ENCODE measurements at places on chromosomes 5 and 9. TPM values are rescaled to one million over a fixed set of nuclear protein-coding genes. Genes with fewer than 3 reads are reported as not detected.

DNA sequence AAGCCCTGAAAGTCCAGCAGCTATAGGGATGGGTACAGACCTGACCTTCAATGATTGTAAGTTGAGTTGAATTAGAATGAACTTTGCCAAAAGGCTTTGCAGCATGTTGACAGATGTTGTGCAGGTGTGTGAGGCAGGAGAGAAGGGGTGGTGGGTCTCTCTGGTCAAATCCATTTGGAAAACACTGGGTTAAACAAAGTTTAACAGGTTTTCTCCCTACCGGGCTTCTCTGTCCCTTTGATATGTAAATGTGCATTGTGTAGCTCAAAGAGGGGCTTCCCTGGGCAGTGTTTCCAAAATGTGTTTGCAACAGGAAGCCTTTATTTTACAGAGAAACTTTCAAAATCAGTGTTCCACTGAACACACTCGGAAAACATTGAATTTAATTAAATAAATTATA lies 72.1 kb upstream of the BRINP1 start:
- DNase-seq = no peak

GRCh38 chr5:156149213-156149612 lies 177.8 kb upstream of the SGCD start:
- no peak for DNase-seq

GRCh38 chr9:29564564-29564963 lies 1991.3 kb upstream of the C9orf72 start:
- DNase-seq = no peak

DNA sequence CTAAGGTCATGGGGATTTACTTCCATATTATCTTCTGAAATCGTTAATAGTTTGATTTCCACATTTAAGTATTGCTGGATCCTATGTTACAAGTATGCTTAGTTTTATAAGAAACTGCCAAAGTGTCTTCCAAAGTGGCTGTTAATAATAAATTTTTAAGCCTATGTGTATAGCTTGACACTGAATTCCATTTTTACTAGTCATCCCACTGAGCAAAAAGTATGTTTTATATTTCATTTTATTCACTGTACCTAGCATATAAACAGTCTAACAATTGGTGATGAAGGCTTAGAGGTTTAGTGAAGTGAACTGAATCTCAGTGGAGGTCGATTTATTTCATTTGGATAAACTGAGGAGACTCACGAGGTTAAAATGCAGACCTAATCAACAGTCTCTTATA lies 174.6 kb downstream of the ADAMTS6 start:
- DNase-seq = no peak

- no peak for DNase-seq
Observed at GRCh38 chr9:100287186-100287585, 65.6 kb downstream of the TEX10 start.

DNA sequence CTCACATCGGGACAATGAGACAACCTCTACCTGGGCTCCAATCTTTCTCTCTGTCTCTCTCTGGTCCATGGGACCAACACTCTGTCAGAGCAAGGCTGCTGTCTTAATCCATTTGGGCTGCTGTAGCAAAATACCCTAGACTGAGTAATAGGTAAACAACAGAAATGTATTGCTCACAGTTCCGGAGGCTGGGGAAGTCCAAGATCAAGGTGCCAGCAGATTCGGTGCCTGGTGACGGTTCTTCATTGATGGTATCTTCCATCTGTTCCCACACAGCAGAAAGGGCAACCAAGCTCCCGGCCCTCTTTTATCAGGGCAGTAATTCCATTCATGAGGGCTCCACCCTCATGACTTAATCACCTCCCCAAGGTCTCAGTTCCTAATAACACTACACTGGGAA lies 61.3 kb upstream of the SPOCK1 start:
- no peak for DNase-seq

DNA sequence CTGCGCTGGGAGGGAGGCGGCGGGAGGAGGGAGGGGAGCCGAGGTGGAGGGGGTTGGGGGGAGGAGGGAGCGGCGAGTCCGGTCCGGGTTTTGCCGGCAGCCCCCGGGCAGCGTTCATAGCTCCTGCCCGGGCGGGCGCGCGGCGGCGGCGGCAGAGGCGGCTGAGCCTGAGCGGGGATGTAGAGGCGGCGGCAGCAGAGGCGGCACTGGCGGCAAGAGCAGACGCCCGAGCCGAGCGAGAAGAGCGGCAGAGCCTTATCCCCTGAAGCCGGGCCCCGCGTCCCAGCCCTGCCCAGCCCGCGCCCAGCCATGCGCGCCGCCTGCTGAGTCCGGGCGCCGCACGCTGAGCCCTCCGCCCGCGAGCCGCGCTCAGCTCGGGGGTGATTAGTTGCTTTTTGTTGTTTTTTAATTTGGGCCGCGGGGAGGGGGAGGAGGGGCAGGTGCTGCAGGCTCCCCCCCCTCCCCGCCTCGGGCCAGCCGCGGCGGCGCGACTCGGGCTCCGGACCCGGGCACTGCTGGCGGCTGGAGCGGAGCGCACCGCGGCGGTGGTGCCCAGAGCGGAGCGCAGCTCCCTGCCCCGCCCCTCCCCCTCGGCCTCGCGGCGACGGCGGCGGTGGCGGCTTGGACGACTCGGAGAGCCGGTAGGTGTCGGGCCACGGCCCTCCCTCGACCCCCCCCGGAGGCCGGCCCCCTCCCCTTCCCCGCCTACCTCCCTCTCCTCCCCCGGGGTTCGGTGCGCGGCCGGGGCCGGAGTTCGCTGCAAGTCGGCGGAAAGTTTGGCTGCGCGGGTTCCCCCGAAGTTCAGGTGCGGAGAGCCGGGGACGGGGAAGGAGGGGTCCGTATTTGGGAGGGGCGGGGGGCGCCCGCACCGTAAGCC lies at the start of gene CXXC5:
Gene CXXC5 (plus strand): TSS at position 145 of the 877 bp plus-strand sequence. CDS start 32,175 bp downstream, outside the sequence.
- no peak for DNase-seq

- DNase-seq = no peak
Observed at GRCh38 chr9:108188976-108189375, 666.8 kb downstream of the ACTL7B start.

DNA sequence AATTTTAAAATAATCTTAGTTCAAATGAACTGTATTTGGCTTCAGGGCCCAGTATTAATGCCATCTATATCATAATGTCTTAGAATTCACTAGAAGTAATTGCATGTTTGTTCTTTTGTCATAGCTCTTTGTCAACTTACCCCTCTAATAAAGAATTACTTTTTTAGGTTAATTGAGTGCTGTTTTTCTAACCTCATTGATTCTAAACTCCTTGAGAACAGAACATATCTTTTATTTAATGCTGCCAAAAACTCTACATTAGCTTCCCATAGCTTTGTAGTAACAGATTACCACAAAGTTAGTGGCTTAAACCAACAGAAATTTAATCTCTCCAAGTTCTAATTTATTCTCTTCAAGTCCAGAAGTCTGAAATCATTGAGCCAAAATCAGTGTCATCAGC lies 242.4 kb downstream of the LURAP1L start:
- DNase-seq = no peak

DNA sequence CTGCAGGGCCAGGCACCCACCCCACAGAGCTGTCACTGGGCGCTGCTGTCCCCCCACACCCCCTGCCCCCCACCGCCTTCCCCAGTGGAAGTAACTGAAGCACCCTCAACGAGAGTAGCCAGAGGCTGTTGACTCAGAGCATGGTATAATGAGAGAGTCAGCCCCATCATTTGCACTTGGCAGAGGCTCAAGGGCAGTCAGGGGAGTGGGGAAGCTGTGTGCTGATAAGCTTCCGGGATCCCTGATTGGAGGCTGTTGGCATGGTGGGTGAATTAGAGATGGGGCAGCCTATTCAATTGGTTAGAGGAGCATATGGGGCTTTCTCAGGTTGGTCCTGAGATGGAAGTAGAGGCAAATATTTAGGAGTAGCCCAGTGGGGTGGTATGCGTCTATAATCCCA lies 77.1 kb upstream of the GOLM1 start:
- DNase-seq = no peak

DNA sequence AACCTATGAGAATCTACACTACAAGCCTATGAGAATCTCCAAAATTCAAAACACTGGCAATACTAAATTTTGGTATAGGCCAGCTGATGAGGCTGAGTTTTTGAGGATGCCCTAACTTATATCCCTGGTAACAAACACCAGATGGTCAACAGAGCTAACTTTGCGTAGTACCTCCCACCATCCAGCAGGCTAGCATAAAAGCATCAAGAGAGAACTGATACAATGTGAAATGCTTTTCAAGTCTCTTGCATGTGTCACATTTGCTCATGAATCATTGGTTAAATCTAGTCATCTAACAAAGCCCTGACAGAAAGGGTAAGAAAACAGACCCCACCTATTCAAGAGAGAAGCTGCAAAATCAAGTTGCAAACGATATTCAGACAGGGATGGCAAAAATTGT lies 1609.7 kb upstream of the CDH9 start:
- DNase-seq = peak; percentile 1

GRCh38 chr5:179980767-179981166 lies 73.1 kb upstream of the TBC1D9B start:
- no peak for DNase-seq

DNA sequence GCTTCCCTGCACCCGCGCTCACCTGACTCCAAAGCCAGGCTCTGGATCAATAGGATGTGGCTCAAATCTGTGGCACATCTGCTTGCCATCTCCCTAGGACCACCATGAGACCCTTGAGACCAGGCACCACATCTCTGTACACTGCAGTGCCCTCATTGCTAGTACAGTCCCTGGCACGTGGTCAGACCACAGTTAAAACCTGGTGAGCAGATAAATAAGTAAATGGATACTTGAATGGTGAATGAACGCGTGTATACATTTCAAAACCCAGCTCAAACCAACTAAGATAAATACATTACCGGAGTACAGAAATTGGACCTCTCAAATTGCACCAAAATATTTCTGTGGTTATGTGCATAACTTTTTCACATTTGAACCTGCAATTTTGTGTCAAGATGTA lies 221.2 kb upstream of the IRX4 start:
- DNase-seq = no peak

DNA sequence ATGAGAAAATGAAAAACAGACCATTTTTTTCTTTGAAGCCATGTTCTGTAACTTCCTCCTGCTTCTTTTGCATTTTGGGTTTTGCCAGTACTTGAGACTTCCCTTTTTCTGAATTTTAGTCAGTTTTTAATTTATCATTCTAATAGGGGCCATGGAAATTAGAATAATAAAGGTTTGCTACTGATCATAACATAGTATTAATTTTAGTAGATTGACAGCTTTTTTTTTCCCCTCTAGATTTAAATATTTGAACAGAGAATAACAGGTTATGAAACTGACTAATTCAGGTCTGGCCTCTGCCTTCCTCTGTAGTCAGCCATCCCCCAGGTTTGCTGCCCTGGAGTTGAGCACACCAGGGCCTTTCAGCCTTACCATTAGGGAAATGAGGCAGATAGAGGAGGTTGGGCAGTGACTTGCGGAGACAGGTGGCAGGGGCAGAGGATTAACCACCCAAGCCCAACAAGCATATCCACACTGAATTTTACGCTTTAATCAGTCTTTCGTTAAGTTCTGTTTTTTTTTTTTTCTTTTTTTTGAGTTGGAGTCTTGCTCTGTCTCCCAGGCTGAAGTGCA lies 80.1 kb upstream of the TNFAIP8 start:
- DNase-seq = no peak

Gene PRR7
- 5.0 TPM for total RNA-seq

Gene NDUFS4
- total RNA-seq = 146 TPM

Gene ARHGEF37
- 0.27 TPM for total RNA-seq

Gene NEUROG1
- not detected for total RNA-seq

Gene IL13
- total RNA-seq = not detected

Gene IFNB1
- total RNA-seq = not detected

Gene EIF4E1B
- total RNA-seq = not detected

Gene UBE2QL1
- total RNA-seq = not detected

Gene SCGB3A1
- not detected for total RNA-seq

Gene PIP5K1B
- 20.9 TPM for total RNA-seq

Gene ARHGEF39
- total RNA-seq = 11.2 TPM

Gene SLC6A3
- total RNA-seq = not detected

Gene NMRK1
- total RNA-seq = 9.1 TPM

Gene PCDHB11
- not detected for total RNA-seq

Gene ACTL7B
- not detected for total RNA-seq

All from HepG2 (cell line).